CD4-positive, alpha-beta memory T cell (primary cell): ENCODE measurements at places on chromosomes 6 and 20. TPM values are rescaled to one million over a fixed set of nuclear protein-coding genes. Genes with fewer than 3 reads are reported as not detected.

DNA sequence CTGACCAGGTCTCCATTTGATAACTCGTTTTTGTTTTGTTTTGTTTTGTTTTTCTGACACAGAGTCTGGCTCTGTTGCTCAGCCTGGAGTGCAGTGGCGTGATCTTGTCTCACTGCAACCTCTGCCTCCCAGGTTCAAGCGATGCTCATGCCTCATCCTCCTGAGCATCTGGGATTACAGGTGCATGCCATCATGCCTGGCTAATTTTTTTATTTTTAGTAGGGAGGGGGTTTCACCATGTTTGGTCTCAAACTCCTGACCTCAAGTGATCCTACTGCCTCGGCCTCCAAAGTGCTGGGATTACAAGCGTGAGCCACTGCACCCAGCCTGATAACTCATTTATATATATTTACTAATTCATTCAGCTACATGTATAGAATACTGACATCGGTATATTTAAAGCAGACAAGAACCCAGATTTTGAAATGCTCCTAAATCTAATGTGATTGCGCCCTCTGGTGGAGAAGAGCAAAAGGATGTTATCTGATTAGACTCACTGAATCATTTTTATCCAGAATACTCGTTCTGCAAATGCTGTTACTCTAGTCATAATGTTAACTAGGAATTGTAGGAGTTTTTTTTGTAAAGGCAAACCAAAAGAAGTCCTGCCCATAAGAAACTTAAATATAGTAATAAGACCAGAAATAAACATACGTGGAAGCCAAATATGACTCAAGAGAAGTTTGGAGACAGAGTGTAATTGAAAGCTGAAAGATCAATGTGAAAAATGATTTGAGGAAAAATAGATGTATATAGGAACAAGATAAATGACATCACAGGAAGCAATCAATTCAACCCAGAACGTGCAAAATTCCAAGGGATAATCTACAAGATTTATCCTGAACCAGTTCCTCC lies 5.3 kb upstream of the COL12A1 start:
- peak; percentile 54 for DNase-seq

- no peak for DNase-seq
Measured at GRCh38 chr6:105320271-105320670, 82.6 kb downstream of the PREP start.

GRCh38 chr20:9087531-9088217 lies 18.8 kb downstream of the PLCB4 start:
- DNase-seq = no peak

DNA sequence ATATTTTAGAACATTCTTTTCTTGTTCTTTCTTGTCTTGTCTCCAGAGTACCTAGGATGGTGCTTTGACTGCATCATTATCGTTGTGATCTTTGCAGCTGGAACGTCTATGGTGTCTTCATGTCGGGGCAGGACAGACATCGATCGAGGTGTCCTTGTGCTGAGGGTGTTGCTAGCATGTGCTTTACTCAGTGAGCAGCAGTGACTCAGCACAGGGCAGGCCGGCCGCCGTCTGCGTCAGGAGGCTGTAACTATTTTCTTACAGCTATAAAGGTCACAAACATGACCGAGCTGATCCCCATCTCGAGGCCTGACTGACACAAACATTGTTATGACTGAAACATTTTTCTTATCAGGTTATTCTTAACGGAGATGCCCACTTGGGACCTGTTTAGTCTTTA lies 14.9 kb upstream of the CTCFL start:
- DNase-seq = no peak

DNA sequence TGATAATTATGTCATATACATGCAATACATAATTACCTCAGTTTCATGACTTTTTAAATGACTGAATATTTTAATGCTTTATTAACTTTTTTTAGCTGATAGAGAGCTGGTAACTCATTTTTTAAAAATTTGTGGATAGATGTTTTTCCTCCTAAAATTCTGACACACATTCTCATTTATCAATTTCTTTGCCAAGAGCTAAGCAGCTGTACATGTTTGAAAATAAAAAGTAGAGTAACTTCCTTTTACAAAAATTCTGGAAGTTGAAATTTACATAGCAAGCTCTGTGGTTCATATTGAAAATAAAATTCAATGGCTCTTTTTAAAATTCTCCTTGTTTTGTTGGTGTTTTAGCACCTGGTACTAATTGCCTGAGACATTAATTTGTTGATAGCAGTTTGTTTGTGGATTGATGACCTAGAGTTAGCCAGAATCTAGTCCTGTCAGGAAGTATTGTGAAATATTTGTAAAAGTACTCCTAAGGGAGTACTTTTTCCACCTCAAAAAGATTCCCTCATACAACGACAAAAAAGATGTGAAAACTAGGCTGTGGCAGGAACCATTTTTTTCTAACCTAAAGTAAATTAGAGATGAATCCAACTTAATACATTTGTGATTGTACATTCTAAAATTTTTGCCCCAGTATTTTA lies 621.8 kb downstream of the BCKDHB start:
- no peak for DNase-seq

GRCh38 chr6:149851461-149852110 lies 12.6 kb downstream of the LRP11 start:
- no peak for DNase-seq

DNA sequence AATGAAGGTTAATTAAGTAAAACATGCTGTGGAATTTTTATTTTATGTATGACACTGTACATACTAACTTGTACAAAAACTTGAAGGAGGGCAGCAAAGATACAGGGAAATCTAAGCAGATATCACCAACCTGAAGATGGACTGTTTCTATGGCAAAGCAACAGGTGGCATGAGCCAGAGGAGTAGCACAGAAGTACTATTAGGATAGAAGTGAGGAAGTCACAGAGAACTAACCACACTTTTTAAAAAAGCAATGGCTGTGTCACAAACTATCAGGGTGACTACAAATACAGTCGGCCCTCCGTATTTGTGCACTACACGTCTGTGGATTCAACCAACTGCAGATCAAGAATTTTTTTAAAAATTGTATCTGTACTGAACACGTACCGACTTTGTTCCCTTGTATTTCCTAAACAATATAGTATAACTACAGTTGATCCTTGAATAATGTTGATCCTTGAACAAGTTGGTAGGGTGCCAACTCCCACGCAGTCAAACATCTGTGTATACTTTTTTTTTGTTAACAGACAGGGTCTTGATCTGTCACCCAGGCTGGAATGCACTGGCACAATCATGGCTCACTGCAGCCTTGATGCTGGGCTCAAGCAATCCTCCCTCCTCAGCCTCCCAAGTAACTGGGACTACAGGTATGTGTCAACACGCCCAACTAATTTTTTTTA lies 61.0 kb downstream of the NUDT3 start:
- DNase-seq = no peak

- DNase-seq = no peak
Measured at GRCh38 chr20:50561379-50562078, 51.3 kb downstream of the PTPN1 start.

DNA sequence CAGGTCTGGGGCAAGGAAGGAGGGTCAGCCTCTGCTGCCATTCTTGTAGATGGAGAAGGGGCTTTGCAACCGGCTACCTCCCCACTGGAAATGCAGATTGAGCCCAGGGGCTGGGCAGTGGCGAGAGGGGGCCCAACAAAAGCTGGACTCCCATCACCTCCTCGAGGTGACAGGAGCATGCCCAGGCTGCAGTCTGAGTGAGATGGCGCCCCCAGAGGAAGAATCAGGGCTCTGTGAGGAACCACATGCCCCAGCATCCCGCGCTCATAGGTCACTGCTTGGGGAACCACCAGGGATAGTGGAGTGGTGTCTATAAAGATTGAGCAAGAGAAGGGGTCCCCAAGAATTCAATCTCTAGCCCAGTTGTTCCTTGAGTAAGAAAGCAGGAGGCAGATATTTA lies 31.6 kb upstream of the NEDD9 start:
- DNase-seq = no peak

- no peak for DNase-seq
Measured at GRCh38 chr6:67131827-67132226, 1424.8 kb upstream of the EYS start.

DNA sequence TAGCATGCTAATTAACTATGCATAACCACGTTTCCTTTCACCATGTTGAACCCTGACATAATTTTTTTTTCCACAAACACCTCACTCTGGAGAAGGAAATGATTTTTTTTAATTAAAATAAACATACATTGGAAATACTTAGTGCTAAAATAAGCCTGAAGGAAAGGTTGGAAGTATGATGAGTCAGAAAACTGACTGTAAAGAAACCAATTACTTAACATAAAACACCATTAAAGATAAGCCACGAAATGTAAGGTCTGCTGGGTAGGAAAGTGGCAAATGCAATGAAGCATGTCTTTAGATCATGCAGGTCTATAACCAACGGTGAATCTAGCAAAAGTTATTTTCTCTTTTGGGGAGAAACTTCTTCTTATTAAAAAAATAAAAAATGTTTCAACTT lies 47.5 kb downstream of the OPRM1 start:
- no peak for DNase-seq

- no peak for DNase-seq
Measured at GRCh38 chr20:40797425-40797824, 108.4 kb upstream of the MAFB start.

GRCh38 chr6:111057074-111057752 lies 30.1 kb upstream of the SLC16A10 start:
- peak; percentile 25 for DNase-seq

DNA sequence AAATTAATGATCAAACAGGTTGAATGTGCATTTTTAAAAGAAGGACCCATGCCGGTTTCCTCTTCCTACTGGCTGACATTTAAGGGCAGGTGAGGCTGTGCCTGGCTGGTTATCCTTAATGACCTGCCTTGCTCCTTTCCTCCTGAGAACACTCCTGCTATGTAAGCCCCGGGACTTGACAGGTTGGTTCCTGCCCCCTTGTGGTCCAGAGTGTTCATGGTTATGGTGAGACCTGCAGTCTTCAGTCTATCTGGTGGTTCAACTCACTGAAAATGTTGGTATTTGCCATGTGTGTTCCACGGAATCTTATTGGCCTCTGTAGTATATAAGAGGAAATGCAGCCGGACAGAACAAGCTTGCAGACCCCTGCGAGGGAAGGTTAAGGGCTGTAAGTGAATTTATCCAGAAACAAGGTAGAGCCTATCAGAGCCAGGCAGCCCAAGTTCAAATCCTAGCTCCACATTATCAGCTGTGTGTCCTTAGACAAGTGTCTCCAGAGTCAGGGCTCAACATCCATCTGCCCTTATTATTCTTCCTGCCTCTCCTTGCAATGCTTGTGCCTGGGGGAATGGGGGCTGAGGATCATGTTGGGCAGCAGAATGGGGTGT lies 5.2 kb upstream of the BPIFA3 start:
- peak; percentile 15 for DNase-seq

- no peak for DNase-seq
Measured at GRCh38 chr6:74603322-74604076, 602.4 kb downstream of the COL12A1 start.

DNA sequence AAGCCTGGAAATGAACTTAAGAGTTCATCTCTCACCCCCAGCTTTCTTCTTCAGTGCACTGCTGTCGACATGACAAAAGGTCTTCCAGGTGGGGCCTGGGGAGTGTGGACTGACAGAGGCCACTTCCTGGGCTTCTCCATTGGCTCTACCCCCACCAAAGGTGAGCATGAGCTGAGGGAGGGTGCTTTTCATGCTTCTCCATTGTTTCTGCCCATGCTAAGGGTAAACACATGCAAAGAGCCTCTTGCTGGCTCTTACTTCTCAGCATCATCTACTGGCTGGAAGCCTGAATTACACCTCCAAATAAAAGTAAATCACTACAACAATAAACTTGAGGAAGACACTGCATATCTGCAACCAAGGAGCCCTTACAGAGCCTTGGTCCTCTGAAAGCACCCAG lies 227.2 kb downstream of the EPM2A start:
- no peak for DNase-seq

GRCh38 chr20:11047559-11047958 lies 373.8 kb upstream of the JAG1 start:
- no peak for DNase-seq

DNA sequence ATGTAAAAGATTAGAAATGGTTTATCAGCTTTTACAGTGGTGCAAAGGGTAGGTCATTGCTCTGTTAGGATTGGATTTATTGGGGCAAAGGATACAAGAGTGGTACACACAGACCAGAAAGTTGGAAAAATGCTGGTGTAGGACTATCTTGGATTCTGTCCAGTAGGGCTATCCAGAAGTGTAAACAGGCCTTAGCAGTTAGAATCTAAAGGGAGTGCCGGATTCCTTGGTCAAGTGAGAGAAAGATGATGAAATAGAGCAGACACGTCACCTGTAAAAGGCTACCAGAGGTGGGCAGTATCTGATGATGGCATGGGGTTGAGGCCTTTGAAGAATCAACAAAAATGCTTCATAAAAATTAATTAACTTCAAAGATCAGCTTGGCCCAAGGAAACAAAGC lies 975.9 kb downstream of the KIF16B start:
- DNase-seq = no peak

GRCh38 chr6:31661262-31662123 lies 915 bp upstream of the C6orf47 start:
- DNase-seq = no peak

Gene GHRH
- not detected for polyA plus RNA-seq

Gene MYLK2
- polyA plus RNA-seq = not detected

Gene TREML1
- polyA plus RNA-seq = not detected

Gene IRF4
- polyA plus RNA-seq = 2.7 TPM

Gene KCNQ2
- polyA plus RNA-seq = not detected

Gene CEP250
- 14.1 TPM for polyA plus RNA-seq
